T follicular helper cell (primary cell): ENCODE measurements at places on chromosomes 16 and 17.

GRCh38 chr16:85302018-85302847, 190.0 kb upstream of the CIBAR2 start:
- no peak for DNase-seq

GRCh38 chr17:64993867-64994266, 62.7 kb downstream of the GNA13 start:
- DNase-seq, result no peak

GRCh38 chr16:7381671-7382070, 49.0 kb downstream of the RBFOX1 start:
- no peak for DNase-seq

GRCh38 chr17:76480632-76481031, 13.2 kb downstream of the AANAT start:
- DNase-seq, result no peak

DNA sequence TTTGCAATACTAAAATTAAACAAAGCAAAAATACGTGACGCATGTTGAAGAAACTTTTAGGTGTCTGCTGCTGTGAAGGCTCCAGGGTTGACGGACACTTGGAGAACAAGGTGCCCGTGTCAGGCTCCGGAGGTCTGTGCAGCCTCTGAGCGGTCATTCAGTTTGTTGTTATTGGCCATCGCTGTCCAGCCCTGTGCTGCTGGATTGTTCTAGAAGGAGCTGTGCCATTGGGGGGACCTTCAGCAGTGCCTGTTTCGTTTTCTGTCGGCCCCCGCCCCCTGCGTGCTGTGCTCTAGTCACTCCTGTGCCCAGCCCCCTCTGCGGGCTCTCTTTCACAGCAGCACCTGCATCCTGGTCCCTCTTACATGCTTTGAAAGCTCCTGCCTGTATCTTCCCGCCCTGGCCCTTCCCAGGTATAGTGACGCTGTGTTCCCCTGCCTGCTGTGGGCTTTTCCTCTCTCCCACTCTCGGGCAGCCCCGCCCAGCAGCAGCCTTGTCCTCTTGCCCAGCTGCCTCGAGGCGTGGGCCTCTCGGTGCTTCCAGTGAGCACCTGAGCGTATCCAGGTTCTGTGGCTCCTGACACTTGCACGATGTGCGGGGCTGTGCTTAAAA, 50.7 kb downstream of the RNF213 start:
- no peak for DNase-seq

- no peak for DNase-seq
Measured at GRCh38 chr17:44122816-44123355, 555 bp downstream of the HDAC5 start.

GRCh38 chr17:30957741-30958140, 13.1 kb upstream of the RNF135 start:
- DNase-seq, result no peak

GRCh38 chr16:15676506-15676905, 26.5 kb downstream of the NDE1 start:
- DNase-seq, result no peak

DNA sequence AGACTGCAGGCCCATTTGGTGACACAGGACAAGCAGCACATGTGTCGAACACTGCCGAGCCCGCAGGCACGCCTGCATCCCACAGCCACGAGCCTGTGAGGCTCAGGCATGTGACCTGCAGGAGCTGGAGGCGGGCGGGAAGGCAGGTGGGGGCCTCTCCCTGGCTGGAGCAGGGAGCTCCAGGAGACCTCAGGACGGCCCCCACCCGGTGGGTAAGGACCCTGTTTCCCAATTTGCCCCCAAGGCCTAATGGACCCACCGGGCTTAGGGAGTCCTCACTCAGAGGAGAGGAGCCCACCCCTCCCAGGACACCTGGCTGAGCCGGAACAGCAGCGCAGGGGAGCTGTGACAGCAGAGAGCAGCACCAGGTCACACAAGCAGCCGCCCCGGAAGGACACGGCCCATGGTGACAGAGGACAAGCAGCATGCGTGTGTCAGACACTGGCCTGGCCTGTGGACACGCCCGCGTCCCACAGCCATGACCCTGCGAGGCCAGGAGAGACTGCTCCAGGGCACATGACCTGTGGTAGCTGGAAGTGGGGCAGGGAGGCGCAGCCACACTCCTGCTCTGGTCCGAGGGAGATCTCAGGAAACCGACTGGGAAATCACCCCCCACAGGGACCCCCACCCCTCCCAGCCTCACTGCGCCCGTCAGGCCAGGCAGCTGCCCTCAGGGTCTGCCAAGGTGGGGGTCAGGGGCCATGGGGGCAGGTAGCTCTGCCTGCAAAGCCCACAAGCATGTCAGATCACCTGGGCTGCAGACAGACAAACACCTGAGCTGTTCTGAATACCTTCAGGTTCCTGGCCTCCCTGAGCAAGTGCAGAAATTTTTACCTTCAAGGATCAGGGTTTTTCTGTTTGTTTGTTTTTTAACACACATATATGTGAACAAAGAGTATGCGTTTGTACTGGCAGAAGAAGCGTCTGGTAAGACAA, 2.4 kb downstream of the SPSB3 start:
- no peak for DNase-seq

GRCh38 chr16:4578961-4579530, 22.9 kb downstream of the C16orf96 start:
- DNase-seq, result no peak

DNA sequence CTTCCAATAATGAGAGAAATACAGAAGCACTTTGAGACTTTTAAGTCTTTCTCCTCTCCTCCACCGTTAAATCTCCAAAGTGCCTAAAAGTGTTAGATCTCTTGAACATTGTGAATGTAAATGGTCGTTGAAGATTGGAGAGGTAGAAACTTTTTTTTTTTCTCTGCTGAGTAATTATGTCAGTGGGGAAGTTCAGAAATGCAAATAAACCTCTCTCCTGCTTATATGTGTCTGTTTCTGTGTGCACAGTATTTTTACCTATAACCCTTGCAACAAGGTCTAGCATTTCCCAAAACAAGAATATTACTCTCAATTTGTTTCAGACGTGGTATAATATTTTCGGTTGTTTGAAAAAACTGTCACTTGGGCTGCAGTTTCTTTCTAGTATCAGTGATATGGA, 833.6 kb upstream of the CDH8 start:
- no peak for DNase-seq

DNA sequence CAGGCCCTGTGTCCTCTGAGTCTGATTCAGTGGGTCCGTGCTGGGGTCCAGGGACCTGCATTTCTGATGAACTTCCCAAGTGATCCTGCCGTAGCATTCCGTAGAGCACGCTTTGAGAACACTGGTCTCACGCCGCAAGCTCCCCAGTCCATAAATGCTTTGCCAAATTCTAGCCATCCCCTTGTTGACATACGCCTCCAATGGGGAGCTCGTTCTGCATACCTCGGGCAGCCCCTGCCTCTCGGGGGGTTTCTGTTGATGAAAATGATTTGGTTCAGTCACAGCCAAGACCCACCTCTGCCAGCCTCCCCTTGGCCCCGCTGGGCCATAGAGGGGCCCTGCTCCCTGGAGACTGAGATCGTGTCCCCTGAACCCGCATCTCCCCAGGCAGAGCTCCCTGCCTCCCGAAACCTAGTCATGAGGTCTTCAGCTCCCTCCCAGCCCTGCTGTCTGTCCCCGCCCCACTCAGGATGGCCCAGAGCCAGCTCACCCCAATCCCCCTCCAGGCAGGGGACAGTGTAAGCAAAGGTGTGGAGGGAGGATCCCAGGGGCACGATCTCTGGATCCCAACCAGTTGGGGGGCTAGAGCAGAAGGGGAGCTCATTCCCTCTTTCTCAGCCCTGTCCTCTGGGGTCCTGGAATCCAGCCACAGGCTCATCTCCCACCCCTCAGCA, 16.2 kb upstream of the SPNS2 start:
- no peak for DNase-seq

DNA sequence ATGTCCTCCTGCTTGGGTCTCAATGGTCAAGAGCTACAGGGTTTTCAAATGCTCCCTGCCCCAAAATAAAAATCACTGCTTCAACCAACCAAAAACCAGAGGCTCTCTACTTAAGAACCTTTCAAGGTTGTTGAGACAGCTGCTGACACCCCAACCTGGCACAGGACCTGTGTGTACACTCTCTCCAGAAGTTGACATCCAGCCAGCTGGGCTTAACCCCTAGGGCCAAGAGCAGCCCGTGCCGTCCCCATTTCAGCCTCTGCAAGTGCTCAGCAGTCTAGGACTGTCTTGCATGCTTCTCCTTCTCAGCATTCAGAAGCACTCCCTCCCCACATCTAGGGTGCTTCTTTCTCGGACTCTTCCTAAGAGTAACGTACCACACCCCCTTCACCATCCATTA, 59.0 kb upstream of the TRAP1 start:
- DNase-seq, result no peak

DNA sequence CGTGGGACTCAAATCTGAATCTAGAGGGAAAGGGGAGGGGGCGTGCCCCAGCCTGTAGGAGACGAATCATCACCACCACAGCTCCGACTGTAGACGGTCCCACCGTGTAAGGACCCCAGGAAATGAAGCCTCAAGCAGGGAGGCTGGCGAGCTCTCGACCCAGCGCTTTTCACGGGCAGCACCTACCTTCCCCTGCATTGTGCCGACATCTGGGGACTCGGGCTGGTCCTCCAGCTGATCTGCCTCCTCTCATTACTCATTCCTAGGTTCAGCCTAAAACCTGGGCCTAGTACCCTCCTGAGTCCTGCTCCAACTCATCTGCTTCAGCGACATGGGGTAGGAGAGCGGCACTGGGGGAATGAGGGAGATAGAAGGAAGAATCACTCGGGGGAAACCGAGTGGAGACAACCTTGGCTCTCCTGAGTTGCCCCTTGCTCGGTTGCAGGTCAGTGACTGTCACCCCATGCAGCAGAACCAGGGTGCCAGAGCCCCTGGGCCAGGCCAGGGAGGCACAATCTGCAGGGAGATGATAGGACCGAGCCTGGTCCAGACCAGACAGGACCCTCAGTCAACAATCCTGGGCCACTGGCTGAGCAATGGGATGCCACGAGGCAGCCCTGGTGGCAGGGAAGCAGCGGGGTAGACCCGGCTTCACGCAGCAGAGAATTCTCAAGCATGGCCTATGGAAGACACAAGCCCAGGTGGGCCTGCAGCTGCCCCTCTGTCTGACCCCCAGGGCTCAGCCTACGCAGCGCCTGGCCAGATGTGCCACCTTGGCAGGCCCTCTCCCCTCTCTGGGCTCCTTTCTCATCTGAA, 833 bp upstream of the BCAR1 start:
- DNase-seq, result no peak

- no peak for DNase-seq
Measured at GRCh38 chr16:51723036-51723724, 572.1 kb upstream of the SALL1 start.

- peak; percentile 59 for DNase-seq
Measured at GRCh38 chr16:56657555-56658326, at the start of gene MT1F. TSS of gene MT1F (plus strand) at chr16:56657959. CDS start at chr16:56658059, 100 bp downstream.

GRCh38 chr16:66359012-66359411, 7.5 kb upstream of the CDH5 start:
- DNase-seq, result no peak

DNA sequence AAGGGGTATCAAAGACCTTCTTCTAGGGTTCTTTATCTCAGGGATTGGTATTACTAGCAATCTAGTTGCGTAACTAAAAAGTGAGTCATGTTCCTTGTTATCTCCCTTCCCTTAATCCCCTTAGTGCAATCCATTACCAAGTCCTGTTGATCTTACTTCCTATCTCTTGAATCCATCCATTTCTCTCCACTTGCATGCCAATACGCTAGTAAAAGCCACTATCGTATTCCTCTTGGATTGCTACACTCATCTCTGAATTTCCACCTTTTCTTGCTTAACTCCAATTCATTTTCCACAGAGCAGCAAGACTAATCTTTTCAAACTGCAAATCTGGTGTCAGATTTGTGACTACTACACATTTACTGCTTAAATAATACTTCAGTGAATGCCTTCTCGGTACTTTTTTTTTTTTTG, 1.8 kb upstream of the ADAT1 start:
- DNase-seq, result no peak

- DNase-seq, result no peak
Measured at GRCh38 chr16:84153660-84154214, 8.6 kb downstream of the DNAAF1 start.

DNA sequence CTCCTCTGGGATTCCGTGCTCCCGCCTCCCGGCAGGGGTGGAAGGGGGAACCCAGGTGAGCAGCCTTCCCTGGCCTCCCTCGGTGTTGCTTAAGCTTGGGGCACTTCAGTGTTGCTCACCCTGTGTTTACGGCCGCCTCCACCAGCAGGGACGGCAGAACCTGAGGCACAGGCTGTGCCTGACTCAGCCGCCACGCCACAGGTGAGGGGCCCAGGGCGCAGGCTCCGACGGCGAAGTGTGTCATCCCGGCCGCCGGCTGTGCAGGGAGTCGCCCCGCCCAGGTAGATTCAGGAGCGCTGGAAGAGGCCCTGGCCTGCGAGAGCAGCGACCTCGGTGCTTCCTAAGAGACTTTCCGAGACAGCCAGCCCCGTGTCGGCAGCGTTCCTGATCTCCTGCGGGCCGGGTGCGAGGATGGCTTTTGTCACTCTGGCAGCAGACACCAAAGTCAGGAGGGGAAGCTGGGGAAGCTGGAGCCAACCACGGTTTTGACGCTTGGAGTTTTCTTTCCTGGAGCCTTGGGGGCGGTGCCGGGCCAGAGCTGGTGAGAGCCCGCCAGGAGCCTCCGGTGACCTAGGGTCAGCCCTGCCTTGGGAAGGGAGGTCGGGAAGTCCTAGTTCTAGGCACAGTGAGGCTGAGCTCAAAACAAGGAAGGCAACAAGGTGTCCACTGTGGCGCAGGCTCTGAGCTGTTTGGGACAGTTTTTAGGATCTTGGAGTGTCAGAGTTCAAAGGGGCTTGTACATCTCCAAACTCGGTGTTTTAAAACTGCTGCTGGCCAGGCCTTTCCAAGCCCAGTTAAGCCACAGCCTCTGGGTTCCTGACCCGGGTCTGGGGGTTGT, 2.1 kb downstream of the GSE1 start:
- DNase-seq, result no peak

DNA sequence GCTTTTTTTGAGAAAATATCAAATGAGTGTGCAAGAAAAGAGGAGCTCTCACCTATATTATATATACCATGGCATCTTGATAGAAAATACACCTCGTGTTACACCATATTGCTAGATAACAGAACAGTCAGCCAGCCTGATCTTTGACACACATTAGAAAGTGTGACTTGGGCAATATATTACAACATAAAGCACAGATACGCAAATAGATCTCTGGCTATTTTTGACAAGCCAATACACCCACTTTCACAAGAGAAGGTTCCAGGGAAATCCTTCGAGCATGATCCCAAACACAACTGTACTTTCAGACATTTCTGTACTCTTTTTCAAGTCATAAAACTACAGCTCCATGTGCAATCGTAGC, 9.4 kb downstream of the GGA2 start:
- DNase-seq, result no peak

DNA sequence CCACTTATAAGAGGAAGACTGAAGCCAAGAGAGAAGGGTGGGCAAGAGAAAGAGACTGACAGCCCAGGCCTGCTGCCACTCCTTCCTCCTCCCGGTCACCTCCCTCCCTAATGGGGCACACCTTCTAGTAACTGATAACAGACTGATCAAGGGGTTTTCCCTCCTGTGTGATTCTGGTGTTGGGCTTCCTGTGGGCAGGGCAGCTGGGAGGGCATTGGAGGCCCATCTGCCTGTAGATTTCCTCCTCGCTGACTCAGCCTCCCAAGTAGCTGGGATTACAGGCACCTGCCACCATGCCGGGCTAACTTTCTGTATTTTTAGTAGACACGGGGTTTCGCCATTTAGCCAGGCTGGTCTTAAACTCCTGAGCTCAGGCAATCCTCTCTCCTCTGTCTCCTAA, 16.2 kb downstream of the CA4 start:
- no peak for DNase-seq
